ENCODE measurements at places on chromosomes 6 and 20.

- no peak for DNase-seq
Observed at GRCh38 chr20:9483131-9483530, 31.3 kb upstream of the LAMP5 start.

- no peak for DNase-seq
Observed at GRCh38 chr6:46288835-46289234, 118.1 kb upstream of the ENPP5 start.

DNA sequence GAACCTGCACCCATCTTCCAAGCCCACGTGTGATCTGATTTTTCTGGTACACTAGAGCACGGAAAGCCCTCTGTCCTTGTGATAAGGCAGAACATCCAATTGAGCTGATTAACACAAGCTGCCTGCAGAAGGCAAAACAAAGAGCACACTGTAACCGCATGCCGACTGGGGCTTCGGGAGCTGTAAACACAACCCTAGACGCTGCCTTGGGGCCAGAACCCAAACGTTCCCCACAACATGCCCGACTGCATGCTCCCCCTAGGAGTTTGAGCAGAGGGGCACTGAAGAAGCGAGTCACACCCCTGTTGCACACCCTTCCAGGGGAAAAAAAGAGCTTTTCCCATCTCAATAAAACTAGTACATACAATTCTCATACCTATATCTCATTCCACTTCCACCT is 470.7 kb downstream of the HTR1B start:
- DNase-seq = no peak

- DNase-seq = no peak
Observed at GRCh38 chr6:90157441-90157840, 139.2 kb downstream of the BACH2 start.

DNA sequence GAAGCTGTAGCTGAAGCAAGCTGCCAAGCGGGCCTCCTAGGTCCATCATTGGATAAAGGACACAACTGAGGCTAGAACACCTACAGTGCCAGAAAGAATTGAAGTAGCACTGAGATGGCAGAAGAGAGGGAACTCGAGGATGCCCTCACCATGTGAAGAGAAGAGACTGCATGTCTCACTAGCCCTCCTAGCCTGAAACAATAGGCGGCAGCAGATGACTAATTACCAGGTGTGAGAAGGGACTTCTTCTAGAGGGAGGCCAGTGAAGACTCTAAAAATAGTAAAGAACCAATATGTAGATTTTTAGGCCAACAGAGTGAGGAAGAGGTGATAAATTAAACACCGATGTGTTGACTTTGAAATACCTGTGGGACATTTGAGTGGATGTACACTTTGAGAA is 50.3 kb downstream of the LGSN start:
- no peak for DNase-seq

GRCh38 chr20:58051367-58051766 is 177.1 kb downstream of the ANKRD60 start:
- no peak for DNase-seq

DNA sequence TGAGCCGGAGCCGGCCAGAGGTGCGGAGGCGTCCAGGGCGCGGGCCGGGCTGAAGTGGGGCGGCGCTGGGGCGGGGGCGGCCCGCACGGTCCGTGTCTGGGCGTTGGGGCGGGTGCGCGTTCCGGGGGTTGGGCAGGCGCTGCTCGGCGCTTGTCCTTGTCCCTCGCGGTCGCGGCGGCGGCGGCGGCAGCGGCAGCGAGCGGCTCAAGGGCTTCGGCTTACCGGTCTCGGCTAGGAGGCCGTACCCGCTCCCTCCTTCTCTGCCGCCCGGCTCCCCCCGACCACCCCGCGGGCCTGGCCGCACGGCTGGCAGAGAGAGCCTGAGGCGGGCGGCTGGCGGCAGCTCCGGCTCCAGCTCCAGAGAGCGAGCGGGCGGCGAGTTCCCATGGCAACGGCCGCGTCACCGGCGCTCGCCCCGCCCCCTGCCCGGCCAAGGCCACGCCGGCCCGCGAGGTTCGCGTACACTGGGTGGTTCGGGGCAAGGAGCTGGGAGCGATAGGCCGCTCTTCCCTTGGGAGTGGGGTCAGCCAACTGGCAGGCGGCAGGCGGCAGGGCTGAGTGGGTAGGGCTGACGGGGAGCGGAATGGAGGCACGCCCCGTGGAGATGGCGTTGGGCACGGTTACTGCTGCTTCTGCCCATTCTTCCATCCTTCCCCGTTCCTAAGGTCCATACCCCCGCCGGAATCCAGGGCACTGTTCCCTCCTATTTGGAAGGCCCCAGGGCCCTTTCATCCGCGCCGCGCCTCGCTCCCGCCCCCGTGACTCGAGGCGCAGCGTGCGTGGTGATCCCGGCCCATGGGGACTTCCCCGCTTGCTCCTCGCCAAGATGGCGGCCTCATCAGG is at the start of gene LRRC73:
Gene LRRC73 (minus strand): TSS at position 363 of the 843 bp plus-strand sequence. CDS start 561 bp downstream, outside the sequence.
- DNase-seq = peak; percentile 92

DNA sequence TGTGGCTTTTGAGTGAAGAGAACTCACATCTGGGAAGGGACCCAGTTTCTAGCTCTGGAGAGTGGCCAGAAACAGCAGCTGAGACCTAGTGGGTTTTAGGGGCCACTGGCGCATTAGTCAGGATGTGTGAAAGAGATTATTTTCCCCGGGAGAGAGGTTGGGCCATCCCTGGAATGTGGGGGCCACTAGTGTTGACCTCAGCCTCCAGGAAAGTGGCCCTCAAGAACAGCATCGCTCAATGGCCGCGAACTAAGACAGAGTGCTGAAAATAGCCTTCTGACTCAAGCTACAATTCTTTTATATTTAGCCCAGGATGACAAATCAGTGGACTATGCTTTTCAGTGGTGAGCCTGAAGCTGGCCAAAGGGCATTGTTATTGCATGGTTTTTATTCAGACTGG is 210.4 kb upstream of the RNF24 start:
- peak; percentile 77 for DNase-seq

DNA sequence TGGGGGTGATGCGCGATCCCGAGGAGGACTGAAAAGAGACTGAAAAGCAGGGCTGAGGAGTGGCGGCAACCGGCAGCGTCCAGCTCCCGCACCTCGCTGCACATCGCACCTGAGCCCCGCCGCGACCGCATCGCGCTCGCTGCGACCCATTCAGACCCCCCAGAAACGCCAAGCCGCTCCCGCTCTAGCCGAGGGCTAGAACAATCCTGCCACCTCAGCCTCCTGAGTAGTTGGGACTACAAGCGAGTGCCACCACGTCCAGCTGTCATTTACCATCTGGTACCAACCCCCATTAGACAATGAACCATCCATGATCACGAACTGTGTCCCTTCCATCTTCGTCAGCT is 33.2 kb downstream of the HLA-A start:
- DNase-seq = no peak

DNA sequence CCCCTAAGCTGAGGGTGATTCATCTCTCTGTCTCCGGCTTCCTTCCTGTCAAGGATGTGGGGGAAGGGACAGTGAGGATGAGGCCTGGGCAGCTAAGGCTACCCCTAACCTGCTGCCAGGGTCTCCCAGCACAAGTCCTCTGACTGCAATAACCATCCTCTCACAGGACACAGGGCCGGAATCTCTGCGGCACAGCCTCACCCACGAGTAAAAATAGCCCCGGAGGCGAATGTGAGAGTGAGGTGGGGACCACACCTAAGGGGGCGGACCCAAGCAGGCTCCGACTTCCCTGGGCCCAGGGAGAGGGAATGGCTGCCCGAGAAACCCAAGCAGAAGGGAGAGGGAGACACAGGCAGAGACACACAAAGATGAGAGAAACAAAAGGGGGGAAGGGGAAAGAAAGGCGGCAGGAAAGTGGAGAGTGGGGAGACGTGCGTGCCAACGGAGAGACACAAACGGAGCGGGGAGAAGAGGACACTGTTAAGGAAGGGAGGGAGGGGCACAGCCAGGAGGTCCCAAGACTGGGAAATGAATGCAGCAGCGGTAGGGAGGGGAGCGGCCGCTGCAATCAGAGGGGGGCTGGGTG is 1.4 kb downstream of the CLIC1 start:
- DNase-seq = peak; percentile 44

- DNase-seq = no peak
Observed at GRCh38 chr6:105550955-105551620, 148.2 kb upstream of the PREP start.

DNA sequence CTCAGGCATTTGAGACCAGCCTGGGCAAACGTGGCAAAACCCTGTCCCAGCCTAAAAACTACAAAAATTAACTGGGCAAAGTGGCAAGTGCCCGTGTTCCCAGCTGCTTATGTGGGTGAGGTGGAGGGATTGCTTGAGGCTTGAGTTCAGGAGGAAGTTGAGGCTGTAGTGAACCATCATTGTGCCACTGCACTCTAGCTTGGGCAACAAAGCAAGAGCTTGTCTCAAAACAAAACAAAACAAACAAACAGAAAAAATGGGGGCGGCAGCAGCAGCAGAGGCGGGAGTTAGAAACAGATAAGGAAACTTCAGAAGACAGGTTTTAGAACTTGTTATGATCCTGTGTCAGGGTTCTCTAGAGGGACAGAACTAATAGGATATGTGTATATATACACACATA is 49.0 kb downstream of the SCAF8 start:
- no peak for DNase-seq

- no peak for DNase-seq
Observed at GRCh38 chr6:147551976-147552375, 43.5 kb downstream of the SAMD5 start.

DNA sequence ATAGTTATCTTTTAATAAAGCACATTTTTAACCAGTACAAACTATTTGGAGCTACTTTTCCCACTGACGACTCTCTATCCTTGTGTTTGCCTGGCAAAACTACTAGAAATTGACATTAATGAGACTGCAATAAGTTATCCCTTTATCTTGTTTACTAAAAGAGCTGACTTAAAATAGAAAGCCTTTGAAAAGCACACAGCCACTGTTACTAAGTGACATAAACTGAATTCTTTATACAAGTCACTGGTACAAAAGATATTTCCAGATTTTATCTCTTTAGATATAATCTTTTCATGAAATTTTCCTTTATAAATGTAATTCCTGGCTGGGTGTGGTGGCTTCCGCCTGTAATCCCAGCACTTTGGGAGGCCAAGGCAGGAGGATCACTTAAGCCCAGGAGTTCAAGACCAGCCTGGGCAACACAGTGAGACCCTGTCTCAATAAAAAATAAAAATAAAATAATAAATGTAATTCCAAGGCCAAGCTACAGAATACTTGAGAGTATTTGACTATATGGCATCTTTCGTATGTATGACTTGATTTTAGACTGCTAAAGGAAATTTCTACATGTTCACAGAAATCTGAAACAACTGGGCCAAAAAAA is 9.5 kb downstream of the MBOAT1 start:
- DNase-seq = no peak

DNA sequence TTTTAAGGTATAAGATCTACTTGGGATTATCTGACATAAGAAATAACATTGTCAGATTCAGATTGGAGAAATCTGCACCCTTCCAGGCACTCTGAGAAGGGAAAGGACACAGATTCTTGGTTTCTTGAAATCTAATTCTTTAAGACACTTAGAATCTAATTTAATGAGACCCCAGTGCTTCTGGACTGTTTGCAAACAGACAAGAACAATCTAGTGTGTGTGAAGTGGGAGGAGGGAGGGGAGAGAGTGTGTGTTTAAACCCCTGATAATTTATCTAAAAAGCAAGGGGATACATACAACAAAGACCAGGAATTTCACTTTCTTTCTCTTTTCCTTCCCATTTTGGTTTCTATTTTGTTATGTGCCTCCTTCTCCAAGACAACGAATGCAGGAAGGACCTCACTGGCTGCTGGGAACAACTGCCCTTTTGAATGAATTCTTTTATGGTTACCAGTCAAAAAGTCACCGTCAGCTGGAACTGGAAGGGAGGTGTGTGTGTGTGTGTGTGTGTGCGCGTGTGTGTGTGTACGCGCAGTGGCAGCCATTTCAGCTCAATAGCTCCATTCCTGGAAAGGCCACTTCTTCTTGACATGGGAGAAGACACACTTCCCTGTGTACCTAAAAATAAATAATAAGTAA is 129.4 kb downstream of the BCAS1 start:
- DNase-seq = no peak

DNA sequence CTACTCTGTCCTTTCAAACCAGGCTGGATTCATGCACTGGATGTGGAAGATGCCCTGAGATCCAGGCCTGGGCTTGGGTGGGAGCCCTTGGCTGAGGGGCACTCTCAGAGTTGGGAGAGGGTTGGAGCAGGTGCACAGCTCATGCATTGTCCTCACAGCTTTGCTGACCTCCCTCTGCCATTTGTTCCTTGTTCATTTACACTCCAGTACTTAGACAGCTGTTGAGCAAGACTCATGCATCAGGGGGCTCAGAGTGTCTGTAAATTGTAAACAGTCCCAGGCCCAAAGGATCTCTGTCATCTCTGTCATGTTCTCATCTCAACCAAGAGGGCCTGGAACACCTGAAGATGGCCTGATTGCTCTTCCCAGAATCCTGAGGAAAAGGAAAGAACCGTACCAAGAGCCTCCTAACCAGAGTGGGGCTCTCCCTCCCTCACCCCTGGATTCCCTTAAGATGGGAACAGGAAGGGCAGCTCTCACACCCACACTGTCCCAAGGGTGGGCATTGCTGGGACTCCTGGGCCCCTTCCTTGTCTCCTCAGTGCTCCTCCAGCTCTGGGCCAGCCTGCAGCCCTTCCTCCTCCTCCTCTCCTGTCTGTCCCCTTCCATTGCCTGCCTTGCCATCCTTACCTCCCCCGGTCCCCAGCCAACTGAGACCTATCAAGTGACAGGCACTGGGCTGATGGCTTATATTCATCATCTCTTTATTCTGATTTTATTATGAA is 132.9 kb downstream of the FOXO3 start:
- DNase-seq = no peak

GRCh38 chr6:15444881-15445280 is 199.0 kb downstream of the JARID2 start:
- no peak for DNase-seq

DNA sequence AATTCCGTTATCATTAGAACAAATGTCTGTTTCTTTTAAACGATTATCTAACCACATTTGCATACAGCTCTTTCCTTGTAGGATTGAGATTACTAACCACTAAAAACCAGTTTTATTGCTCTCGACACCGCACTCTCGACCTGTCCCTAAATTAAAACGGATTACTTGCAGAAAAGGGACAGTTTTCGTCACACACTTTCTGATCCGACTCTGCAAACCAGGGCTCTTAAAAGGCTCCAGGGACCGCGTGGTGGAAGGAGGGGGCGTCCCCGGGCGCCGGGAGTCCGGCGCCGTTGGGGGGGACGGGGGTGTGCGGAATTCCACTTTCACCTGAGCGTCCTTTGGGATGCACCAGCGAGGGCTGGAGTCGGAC is 731 bp downstream of the MAK start:
- DNase-seq = peak; percentile 22

- DNase-seq = no peak
Observed at GRCh38 chr6:32151181-32151862, 417 bp downstream of the PRRT1 start.

- no peak for DNase-seq
Observed at GRCh38 chr20:44641325-44641724, 10.2 kb downstream of the ADA start.

Measured in T1000 (cell line).